ENCODE measurements at places on chromosomes 16 and 17. TPM values are rescaled to one million over a fixed set of nuclear protein-coding genes. Genes with fewer than 3 reads are reported as not detected.

Gene VPS35
- total RNA-seq = 60.2 TPM

Gene EXOC3L1
- total RNA-seq = not detected

Gene RTN4RL1
- 0.34 TPM for total RNA-seq

Gene FBXO47
- under 0.01 TPM for total RNA-seq

Gene MIEN1
- total RNA-seq = 77.4 TPM

Gene LPCAT2
- 2.4 TPM for total RNA-seq

Gene SCN4A
- under 0.01 TPM for total RNA-seq

Gene EPN3
- total RNA-seq = 0.15 TPM

Gene PHOSPHO1
- 1.3 TPM for total RNA-seq

Gene KRT25
- not detected for total RNA-seq

Gene RAB26
- 3.3 TPM for total RNA-seq

Gene KIFC3
- total RNA-seq = 28.1 TPM

Gene ZPBP2
- not detected for total RNA-seq

Gene ITGB4
- total RNA-seq = under 0.01 TPM

Gene FA2H
- not detected for total RNA-seq

Gene CHD9NB
- under 0.01 TPM for total RNA-seq

Gene DNAAF8
- 0.30 TPM for total RNA-seq

Gene INPP5K
- total RNA-seq = 56.8 TPM
